ENCODE measurements at places on chromosomes 11 and 22.

DNA sequence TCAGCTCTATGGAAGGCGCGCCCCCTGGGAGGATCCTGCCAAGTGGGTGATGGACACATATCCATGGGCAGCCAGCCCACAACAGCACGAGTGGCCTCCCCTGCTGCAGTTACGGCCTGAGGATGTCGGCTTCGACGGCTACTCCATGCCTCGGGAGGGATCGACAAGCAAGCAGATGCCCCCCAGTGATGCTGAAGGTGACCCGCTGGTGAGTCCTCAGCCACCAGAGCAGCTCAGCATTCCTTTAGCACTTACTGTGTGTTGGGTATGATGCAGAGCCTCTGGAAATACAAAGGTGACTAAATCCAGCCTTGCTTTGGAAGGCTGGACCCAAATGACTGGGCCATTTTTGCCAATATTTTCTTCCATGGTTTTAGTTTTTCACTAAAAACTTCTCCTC lies 45.7 kb downstream of the DBX1 start:
- DNase-seq = peak; percentile 55

DNA sequence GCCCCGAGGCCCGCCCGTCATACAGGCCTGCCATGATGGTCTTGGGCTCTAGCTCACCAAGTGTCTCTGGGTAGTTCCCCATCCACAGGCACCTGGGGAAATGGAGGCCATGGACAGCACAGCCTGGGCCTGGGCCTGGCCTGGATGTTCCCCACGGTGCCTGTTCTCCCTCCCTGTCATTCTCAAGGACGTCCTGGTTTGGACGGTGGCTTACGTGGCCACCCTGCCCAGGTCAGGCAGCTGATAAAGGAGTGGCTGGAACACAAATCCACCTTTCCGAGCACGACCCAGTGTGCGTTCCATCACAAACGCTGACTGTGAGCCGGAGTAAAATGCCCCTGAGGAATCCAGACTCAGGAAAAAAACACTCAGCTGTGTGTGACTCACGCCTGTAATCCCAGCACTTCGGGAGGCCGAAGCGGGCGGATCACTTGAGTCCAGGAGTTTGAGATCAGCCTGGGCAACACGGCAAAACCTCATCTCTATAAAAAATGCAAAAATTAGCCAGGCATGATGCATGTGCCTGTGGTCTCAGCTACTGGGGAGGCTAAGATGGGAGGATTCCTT lies 41.2 kb upstream of the TESMIN start:
- DNase-seq = peak; percentile 44

- DNase-seq = no peak
These were observed 12.3 kb downstream of the TCF20 start for GRCh38 chr22:42258126-42258525.

DNA sequence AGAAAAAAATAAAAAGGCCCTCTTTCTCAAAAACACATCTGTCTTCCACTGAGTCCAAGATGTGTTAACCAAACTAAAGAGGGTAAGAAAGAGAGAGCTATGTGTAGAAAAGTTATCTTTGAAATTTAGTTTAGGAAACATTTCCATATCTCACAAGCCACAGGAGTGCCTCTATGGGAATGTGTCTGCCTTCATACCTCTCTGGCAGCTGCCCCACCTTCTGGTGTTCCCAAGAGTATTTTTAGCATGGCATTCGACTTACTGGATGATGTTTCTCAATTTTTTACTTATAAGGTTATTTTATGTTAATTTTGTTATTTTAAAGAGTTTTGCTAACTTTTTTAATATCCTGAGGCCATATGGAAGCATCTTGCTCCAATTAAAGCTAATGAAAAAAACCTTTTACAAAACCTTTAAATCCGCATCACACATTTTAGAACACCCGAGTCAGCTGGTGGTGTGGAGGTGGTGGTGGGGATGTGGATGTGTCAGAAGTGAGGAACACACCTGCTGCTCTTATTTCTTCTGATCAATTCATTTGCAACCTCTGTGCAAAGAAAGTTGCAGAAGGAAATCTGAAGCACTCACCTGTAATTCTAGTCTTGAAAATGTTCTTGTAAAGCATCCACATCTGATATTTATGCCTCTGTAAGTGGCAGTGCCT lies 112.2 kb downstream of the NCAM1 start:
- DNase-seq = no peak

- no peak for DNase-seq
These were observed 72.0 kb downstream of the CD82 start for GRCh38 chr11:44637487-44637886.

DNA sequence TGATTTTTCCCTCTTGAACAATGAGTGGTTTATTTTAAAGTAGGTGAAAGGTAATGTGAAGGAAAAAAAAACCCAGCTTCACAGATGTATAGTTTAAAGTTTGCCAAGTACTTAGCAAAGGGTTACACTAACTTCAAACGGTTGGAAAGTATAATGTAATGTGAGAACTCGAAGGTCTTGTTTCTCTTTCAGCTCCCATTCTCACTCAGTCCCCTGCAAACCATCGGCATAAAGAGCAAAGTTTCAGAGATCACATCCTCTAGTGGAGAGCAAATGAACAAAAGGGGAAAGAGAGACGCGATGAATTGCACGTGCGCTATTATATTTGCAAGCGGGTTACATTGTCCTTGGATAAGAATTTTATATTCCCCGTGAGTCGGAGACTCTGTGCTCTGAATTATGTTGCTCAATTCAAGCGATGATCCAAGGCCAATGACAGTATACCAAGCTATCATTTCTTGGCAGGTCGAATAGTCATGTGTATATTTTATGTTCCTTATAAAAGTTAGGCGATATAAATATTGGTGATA lies 37.6 kb upstream of the BIRC3 start:
- DNase-seq = peak; percentile 72

DNA sequence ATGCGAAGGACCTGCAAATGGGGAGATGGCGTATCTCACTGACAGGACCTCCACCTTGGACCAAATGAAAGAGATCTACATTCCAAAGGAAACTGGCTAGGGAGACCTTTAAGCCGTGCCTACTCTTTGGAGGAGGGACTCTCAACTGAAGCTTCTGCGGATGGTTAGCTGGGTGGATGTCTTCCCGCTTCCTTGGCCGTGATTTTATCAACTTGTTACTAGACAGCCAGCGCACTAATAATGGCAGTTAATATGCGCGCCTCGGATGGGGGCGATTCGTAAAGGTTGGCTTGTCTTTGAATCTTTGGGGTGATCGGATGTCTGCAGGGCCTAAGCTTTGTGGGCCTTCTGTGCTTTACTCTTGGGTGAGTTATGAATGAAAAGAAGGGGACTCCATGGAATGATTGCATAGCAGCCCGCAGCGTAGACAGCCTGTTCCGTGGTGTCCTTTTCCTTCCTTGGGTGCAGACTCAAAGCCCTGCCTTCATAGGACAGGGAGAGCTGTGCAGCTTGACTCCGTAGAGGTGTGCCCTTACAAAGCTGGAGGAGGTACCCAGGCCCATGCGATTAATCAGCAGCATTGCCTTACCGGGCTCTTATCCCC lies 1.5 kb downstream of the ZNRF3 start:
- DNase-seq = no peak

- peak; percentile 57 for DNase-seq
These were observed 183.2 kb downstream of the MSANTD4 start for GRCh38 chr11:105838668-105839384.

DNA sequence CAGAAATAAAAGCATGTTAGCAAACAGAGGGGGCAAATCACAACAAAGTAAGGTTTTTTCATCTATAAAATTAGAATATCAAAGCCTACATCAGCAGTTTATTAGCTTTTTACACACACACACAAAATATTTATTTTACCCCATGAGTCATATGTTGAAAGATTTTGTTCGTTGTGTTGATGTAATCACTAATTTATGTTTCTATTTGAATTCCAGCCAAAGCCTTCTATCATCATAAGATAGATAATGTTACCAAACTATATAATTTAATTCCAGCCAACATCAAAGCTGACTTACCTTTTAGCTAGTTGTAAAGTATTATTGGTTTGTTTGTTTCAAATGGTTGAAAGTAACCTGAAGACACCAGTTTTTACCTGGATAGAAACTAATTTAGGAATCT lies 458.0 kb upstream of the ARHGAP42 start:
- DNase-seq = no peak

DNA sequence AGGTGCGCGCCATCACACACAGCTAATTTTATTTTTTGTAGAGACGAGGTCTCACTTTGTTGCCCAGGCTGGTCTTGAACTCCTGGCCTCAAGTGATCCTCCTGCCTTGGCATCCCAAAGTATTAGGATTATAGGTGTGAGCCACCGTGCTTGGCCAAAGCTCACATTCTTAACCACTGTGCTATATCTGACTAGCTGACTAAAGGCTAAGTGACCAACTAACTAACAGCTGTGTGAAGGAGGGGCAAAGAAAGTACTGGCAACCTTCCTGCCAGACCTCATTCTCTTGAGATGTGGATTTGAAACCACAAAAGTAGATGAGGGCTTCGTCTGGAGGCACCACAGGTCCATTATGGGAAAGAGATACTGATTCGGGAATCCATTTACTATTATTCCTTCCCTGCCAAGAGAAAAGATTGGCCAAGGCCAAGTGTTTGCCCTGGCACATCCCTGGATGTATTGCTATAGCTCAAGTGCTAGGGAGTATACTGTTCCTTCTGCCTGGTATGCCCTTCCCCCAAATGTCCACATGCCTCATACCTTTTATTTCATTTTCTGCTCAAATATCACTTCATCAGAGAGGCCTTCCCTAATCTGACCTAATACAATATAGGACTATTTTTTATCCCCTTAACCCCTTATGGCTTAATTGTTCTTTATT lies 52.7 kb upstream of the RRM1 start:
- DNase-seq = no peak

DNA sequence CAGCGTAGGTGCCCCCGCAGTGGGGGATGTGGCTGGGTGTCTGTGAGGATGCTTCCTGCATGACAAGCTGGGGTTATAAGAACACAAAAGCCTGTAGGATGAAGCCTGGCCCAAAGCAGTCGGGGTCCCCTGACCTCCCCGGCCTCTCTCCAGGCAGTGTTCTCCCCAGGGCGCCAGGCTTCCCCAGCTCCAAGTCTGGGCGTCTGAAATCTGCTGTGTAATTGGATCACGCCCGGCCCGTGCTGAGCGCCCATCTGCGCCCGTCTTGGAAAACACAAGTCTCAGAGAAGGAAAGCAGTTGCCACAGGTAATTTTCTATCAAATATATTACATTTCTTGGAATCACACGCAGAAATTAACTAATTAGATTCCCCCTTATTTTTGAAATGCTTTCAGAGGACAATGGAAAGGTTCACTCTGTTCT lies 233.3 kb downstream of the CTTN start:
- no peak for DNase-seq

GRCh38 chr22:32800158-32800882 lies 1.2 kb upstream of the TIMP3 start:
- DNase-seq = no peak

GRCh38 chr11:111221208-111221607 lies 24.3 kb upstream of the POU2AF2 start:
- DNase-seq = no peak

GRCh38 chr11:117861151-117862018 lies 15.1 kb downstream of the FXYD6 start:
- no peak for DNase-seq

- no peak for DNase-seq
These were observed 2.2 kb upstream of the NUP160 start for GRCh38 chr11:47850337-47850736.

DNA sequence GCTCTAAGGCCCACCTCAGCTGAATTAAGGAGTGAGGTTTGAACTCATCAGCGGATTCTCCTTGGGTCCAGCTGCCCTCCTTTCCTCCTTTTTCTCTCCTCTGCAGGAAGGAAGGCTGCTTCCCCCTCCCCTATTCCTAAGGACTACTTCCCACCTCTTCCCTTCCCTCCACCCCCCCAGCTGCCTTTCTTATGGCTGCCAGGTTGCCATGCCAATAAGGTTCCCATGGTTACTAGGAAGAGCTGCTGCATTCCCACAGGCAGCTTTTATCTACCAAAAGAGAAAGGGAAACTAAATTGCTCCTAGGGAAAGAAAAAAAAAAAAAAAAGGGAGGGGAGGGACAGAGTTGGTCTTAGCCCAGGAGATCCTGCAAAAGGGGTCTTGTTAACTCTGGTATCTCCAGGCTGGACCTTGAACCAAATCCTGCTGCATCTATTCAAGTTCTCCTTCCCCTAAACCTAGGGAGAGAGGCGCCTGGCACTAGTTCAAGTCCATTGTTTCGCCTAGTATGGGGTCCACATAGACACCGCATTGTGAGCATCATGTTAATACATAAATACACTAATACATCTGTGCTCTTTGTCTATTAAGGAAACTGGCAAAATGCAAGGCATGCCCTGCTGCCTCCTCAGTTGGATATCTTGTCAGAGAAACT lies 21.2 kb upstream of the FEZ1 start:
- peak; percentile 67 for DNase-seq

DNA sequence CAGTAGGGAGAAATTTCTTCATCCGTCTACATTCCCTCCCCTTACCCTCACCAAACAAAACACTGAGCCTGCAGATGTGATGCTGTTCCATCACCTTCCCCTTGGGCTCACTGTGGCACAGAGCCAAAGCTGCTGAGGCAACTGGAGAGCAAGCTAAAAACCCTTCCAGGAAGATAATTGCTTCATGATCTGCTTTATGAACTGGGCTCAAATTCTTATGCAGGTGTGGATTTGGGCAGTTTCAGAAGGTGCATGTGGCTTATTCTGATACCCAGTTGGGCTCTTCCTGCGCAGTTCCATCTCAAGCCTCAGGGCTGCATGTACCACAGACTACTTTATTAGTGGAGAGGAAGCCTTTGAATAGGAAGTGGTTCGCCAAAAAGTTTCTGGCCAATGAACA lies 58.3 kb downstream of the AAMDC start:
- peak; percentile 32 for DNase-seq

DNA sequence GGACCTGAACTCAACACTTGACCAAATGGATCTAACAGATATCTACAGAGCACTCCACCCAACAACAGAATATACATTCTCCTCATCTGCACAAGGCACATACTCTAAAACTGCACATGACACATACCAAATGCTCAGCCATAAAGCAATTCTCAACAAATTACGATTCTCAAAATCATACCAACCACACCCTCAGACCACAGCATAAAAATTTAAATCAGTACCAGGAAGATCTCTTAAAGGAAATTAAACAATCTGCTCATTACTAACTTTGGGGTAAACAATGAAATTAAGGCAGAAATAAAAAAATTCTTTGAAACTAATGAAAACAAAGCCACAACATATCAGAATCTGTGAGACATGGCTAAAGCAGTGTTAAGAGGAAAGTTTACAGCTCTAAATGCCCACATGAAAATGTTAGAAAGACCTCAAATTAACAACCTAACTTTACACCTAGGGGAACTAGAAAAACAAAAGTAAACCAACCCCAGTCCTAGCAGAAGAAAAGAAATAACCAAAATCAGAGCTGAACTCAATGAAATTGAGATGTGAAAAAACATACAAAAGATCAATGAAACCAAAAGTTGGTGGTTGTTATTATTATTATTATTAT lies 37.2 kb downstream of the TMEM123 start:
- DNase-seq = no peak

All from EL (cell line).